ENCODE measurements at places on chromosomes 7 and 10. TPM values are rescaled to one million over a fixed set of nuclear protein-coding genes. Genes with fewer than 3 reads are reported as not detected.

DEPP1 gene
- total RNA-seq: 237 TPM

ATRNL1 gene
- total RNA-seq: 0.47 TPM

TBC1D12 gene
- total RNA-seq: 12.0 TPM

SLC26A5 gene
- total RNA-seq: not detected

ELN gene
- 0.09 TPM for total RNA-seq

Data from endothelial cell of coronary artery (primary cell).